Tibial artery (tissue), 4 donors: ENCODE measurements at places on chromosomes 2 and 18.
A peak's percentile ranks its signal among the peaks of the same experiment; 100 is the strongest.

DNA sequence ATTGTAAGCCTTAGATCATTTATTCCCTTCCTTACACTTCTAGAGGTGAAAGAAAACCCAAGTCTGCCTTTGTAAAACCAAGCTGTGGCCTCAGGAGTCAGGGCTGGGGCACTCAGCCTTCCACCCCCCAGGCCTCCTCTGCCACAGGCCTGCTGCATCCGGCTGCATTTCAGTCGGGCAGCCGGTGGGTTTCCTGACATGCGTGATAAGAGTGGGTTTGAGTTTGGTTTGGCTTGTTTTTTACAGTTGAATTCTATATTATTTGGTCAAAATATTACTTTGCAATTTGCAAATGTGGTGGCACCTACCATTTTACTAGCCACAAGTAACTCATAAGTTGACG, 42.4 kb downstream of the ADI1 start:
- DNase-seq: no peak

DNA sequence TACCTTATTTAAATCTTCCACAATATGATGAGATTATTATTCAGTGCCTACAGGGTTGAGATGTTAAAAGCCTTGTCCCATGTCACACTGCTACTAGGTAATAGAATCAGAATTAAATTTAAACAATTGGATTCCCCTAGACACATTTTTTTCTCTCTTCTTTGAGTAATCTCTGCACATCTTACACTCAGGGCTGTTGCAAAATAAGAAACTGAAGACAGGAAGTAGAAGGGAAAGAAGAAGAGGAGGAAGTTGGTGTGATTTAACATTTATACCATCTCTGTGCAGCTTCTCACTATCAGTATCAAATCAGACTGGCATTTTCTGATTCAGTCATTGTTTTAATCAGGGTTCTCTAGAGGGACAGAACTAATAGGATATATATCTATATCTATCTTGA, 677.6 kb downstream of the IRS1 start:
- no peak for DNase-seq

GRCh38 chr2:36408198-36408703, 52.7 kb downstream of the CRIM1 start:
- no peak for DNase-seq

- DNase-seq: no peak
Observed at GRCh38 chr2:68620772-68621171, 22.6 kb upstream of the PROKR1 start.

DNA sequence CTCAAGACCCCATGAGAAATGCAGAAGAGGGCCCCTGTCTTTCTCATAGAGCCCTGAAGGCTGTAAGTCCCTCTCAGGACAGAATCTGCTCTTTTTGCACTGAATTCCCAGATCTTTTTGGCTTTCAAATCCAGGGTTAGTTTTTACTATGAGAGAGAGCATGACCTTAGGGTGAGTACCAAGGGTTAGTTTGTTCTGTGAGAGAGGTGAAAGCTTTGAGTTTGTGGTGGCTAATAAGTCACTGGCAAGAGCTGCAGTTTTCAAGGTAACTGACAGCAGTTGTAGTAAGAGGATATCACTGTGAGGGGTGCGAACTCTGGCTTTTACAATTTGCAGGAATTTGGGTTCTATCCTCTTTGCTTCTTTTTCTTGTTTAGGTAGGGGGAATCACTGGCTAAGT, 248.4 kb upstream of the KCNH7 start:
- DNase-seq: no peak

GRCh38 chr2:50018921-50019320, 864.6 kb upstream of the FSHR start:
- DNase-seq: no peak

DNA sequence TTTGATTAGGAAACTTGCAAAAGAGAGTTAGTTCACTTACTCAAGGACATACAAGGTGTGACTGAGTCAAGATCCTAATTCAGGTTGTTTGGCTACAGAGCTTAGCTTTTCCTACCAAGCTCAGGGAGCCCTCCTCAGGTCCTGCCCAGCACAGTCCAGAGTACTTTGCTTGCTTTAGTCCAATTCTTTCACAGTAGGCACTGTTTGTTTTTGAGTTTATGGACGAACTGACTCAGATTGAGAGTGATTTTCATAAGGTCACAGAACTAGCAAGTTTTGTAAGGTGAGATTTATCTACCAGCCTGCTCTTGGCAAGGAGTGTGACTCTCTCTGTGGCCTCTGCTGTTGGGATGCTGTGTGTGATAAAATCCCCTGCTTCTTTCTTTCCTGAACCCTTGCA, 310.5 kb downstream of the PTPRM start:
- no peak for DNase-seq

DNA sequence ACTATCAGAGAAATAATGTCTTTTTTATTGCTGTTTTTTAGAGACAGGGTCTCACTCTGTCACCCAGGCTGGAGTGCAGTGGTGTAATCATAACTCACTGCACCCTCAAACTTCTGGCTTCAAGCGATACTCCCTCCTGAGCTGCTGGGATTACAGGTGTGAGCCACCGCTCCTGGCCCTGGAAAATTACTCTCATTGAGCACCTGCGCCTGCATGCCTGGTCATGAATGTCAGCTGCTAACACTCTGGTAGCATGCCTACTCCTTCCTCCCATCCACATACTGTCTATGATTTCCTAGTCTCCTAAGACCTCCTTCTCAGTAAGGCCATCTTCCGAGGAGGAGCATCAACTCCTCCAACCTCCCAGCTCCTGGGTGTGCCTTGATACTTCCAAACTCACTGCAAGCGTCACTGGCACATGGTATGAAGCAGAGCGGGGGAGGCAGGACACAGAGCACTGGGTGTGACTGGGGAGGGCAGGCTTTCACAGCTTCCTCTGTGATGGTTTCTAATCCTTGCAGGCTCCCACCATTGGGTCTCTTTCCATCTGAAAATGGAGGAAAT, 1.6 kb upstream of the MAP2 start:
- no peak for DNase-seq

DNA sequence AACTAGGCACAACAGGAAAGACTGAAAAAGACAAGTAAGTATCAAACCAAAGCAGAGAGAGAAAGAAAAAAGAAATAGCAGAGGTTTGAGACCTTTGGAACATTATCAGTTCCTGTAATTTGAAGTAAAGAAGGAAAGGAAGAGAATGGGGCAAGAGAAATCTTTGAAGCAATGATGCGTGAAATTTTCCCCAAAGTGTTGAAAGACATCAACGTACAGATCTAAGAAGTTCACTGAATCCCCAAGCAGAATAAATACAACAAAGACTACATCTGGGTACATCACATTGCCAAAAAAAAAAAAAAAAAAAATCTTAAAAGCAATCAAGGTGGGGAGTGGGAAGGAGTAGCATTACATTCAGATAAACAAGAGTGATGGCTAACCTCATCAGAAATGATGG, 6.0 kb upstream of the SLC30A6 start:
- no peak for DNase-seq

DNA sequence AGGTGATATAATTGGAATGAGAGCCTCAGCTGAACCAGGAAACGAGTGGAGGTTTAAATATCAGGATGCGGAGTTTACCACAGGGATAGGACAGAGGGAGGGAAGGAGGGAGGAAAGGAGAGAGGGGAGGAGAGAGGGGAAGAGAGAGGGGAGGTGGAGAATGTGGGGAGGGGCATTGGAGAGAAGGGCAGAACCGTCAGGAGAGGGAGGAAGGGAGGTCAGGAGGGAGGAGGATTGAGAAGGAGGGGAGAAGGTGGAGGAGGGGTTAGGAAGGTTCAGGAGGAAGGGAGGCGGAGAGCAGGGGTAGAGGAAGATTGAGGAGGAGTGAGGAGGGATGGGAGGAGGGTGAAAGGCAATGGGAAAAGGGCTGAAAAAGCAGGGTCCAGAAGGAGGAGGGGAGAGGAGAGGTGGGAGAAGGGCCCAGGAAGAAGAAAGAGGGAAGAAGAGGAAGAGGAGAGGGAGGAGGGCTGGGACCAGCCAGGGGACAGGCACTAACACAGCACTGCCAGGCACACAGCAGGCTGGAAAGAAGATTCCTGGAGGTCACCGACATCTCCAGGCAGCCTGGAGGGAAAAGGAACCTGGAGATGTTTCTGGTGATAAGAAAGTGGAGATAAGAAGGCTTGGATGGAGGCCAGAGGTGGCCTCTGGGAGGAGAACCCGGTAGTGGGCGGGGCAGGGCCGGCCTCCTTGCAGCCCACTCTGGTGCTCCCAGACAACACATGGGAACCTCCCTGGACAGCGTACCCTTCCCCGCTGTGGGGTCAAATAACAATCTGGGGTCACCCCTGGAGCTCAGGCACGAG, 176.7 kb upstream of the SMAD2 start:
- no peak for DNase-seq

DNA sequence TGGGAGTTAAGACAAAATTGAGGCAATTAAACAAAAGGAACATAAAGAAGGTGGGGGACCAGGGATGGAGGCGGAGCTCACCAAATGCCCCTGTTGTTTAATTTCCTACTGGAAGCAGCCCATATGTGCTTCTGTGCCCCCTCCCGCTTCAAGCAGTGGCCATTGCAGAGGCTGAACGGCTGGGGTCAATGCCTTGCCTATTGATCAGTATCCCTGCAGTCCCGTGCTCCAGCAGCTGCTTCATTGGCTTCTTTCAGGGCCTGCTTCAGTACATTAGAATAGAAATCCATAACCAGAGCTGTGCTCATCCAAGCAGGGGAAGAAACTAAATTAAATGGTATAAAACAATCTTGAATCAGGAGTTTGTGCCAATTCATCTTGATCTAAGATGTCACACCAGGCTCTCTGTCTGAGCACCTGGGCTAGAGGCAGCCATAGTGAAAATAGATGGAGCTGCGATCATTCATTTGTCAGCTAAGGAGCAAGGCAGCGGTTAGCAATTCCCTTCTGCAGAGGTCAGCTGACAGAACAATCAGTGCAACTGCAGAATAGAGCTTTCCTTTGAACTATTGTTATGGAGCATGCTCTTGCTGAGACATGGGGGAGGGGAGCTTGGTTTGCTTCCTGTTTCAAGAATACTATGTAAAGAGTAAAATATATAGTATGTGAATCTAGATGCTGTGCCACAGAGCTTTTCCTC, 222.4 kb downstream of the WDR7 start:
- no peak for DNase-seq

- DNase-seq: no peak
Observed at GRCh38 chr18:24420551-24420950, 5.9 kb upstream of the IMPACT start.

DNA sequence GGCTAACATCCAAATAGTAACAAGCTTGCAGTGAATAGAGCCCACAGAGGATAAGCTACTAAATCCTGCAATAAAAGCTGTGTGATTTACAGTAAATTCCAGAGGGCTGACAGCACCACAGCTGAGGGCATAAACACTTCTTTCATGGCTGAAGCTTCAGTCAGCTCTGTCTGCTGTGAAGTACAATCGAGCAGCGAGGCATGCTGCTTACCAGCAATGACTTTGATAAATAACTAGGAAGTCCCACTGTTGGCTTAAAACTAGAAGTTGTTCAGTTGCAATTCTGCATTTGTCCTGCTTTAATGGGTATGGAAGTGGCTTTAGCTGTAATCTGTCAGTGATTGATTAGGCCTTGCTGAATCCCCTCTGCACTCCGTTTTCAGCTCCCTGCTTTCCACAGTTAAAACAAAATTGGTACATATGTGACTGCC, 65.2 kb upstream of the FIGN start:
- no peak for DNase-seq

- no peak for DNase-seq
Observed at GRCh38 chr2:113124181-113124961, 3.0 kb upstream of the IL1RN start.

DNA sequence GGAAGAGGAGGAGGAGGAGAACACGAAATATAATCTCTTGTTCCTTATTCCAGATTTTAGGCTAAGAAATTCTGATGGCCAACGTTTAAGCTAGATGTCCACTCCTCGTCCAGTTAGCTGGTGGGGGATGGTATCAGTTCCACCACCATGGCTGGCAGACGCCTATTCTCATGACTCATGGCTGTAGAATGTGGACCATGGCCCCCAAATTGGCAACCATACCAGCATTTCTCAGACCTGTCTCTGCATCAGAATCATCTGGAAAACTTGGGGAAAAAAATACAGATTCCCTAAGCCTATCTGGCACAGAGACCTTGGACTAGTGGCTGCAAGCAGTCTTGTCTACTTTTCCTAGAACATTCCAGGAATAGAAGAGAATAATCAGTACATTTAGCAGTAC, 267.7 kb upstream of the SIX2 start:
- peak; percentile 53 for DNase-seq

GRCh38 chr2:150981826-150982225, 279.8 kb downstream of the RBM43 start:
- DNase-seq: no peak

GRCh38 chr2:190701586-190701985, 52.7 kb downstream of the NAB1 start:
- DNase-seq: no peak

- no peak for DNase-seq
Observed at GRCh38 chr2:235679471-235679870, 185.6 kb downstream of the AGAP1 start.
